ENCODE measurements at places on chromosomes 1 and 21.

DNA sequence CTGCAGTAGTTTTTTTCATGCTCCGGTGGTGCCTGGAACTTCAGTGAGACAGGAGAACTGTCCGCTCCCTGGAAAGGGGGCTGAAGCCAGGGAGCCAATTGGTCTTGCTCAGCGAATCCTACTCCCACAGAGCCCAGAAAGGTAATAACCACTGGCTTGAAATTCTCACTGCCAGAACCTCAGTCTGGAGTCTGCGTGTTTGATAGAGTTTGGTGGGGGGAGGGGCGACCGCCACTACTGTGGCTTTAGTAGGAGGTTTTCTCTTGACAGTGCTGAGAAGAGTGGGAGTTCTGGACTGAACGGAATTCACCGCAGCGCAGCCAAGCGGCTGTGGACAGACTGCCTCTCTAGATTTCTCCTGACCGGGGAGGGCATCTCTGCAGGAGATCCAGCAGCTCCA lies 8.0 kb upstream of the OR2M3 start:
- DNase-seq: no peak

DNA sequence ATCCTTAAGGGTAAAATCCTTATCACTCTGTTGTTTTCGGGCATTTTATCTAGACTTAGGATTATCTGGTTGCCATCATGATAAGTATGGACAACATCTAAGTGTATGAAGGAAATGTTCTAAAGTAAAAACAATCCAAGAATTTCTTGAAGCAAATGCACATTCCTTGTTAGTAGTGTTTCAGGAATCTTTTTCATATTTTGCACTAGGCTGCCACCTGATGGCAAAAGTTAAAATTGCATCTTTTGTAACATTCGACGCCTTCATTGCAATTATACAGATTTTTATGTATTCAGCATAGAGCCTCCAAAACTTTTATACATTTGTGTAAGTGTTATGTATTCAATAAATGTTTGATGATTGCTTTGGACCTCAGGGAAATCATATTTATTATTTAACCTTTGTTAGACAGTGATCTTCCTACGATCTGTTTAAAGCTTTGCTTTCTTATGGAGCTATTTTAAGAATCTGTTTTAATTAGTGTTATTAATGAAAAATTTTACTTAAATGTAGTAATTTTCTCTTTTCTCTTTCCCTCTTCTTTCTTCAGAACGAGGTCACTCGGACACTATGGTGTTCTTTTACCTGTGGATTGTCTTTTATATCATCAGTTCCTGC lies 49.4 kb upstream of the KIAA1614 start:
- DNase-seq: no peak

- no peak for DNase-seq
Measured at GRCh38 chr1:47226839-47227215, 5.2 kb downstream of the TAL1 start.

GRCh38 chr1:8031176-8031785 lies 5.2 kb upstream of the ERRFI1 start:
- no peak for DNase-seq

DNA sequence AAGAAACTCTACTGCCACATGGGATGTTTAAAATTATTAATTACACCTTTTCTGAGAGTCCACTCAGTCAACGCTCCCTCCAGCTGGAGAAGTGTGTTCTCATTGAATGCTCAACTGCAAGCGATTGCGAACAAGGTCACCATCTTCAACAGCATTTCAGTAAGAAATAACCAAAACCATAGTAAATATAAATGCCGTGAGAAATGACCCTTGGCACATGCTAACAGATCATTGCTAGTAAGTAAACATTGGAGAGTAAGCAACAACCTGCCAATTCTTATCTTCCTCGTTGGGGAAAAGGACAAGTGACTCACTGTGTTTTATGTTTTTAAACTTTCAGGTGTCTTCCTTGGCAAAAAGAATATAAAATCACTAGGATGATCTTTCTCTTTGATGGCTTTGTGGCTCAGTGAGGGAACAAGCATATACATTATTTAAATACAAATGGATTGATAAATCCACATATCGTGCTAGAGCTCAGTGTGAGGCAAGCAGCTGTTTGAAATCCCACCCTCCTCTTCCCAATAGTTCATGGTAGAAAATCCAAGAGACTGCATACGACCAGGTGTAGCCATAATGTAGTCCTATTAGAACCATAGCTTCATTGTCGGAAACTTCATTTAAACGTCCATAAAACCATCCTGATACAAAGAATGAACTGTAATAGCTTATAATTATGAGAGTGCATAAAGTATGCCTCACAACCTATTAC lies 214.6 kb downstream of the GRIK1 start:
- DNase-seq: no peak

GRCh38 chr1:226100436-226101391 lies 38.2 kb downstream of the H3-3A start:
- peak; percentile 77 for DNase-seq

DNA sequence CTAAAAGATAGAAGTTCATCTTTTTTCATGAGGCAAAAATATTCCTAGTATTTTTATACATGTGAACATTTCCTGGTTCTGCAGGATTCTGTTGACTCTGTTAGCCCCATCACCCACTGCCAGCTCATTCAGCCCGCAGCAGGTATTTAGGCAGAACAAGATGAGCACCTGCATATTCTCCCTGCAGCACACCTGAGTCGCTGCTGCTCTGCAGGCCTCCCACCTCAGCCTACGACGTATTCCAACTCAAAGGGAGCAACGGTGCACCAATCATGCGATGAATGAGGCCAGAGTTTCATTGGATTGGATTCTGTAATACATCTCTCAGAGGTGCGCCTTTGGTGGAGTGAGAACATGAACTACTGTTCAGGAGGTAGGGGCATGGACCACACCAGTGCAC lies 87.6 kb downstream of the CNIH3 start:
- no peak for DNase-seq

GRCh38 chr1:25173809-25174340 lies 58.4 kb downstream of the SYF2 start:
- DNase-seq: no peak

DNA sequence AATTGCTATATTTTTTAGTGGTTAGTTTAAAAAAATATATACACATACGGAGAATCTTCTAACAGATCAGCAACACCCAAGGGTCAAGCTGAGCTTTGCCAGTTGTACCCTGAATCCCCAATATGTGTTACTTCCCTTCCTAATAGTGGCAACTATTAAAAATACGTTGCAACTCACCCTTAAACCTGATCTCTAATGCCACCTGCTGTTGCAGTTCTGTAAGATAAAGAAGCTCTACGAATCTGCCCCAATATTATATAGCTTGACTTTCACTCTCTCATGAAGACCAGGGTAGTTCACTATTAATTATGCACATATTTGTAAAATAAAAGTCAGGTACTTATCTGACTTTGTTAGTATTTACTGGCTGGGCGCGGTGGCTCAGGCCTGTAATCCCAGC lies 58.4 kb downstream of the ASH1L start:
- no peak for DNase-seq

DNA sequence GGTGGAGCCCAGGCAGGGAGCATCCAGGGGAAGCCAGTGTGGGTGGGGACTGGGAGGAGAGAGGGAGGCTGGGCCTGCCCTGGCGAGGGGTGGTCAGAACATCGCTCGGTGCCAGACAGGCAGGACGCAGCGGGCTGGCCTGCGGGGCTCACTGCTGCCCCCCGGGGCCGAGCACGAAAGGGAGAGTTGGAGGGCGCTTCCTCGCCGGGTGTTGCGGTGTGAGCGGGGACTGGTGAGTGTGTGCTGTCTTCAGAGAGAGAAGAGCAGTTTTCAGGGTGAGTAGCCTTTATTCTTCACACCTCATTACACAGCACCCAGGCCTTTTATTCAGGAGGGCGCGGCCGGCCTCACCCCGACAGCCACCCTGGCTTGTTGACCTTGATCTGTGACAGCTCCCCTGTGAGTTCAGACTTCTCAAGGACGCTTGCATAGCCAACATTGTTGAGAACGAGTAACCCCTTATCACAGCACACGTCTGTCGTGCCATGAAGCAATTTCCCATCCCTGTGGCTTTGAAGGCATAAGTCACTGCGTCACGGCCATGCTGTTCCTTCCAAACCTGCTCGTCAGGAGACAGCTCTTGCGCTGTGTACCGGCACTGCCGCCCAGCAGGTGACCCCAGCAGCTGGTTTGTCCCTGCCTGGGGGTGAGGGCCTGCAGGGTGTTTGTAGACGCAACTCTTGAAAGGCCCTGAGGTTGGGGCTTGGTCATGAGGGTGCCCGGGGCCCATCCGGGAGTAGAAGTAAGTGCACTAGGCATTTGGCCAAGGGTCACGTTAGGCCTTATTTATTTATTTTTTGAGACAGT lies 54.6 kb downstream of the PRKCZ start:
- DNase-seq: peak; percentile 82

- DNase-seq: no peak
Measured at GRCh38 chr1:176939993-176940392, 224.5 kb downstream of the ASTN1 start.

DNA sequence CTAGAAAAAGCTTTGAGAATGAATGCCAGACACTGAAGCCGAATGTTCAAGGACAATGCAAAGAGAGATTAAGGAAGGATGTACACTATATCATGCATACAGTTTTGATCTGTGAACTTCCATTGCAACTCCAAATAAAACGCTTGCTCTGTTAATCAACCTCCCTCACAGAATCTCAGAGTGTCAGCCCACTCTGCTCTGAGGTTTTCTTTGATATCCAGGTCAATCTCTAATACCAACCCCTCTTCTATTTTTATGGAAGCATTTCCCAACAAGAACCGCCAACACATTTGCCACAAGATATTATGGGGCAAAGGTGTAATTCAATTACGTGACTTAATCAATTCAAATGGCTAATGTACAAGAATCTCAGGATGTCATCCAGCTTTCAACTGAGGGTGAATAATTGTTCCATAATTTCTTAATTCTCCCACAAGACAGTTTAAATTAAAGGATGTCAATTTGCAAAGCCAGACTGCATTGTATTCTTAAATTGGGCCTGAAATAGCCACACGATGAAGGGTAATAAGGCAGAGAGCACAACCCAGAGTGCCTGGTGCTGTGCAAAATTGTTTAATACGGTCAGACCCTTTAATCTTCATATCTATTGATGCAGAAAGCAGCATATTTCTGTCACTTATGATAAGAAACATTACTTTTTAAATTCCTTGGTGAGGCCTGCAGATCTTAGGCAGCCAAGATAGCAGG lies 459.2 kb upstream of the DAB1 start:
- DNase-seq: no peak
